ENCODE measurements at places on chromosomes 1 and 21. TPM values are rescaled to one million over a fixed set of nuclear protein-coding genes. Genes with fewer than 3 reads are reported as not detected.

WDR26 gene
- total RNA-seq: 114 TPM

MTMR11 gene
- total RNA-seq: 3.0 TPM

A3GALT2 gene
- not detected for total RNA-seq

ALX3 gene
- total RNA-seq: not detected

OR2L5 gene
- not detected for total RNA-seq

ADORA1 gene
- total RNA-seq: 10.4 TPM

KCNAB2 gene
- 4.7 TPM for total RNA-seq

RNU1-2 gene
- total RNA-seq: 1,264 TPM

KCNC4 gene
- 6.0 TPM for total RNA-seq

USF1 gene
- 29.8 TPM for total RNA-seq

RAB3B gene
- not detected for total RNA-seq

TMEM82 gene
- total RNA-seq: not detected

ZSWIM5 gene
- 0.98 TPM for total RNA-seq

FMO2 gene
- 18.5 TPM for total RNA-seq

FCRL1 gene
- total RNA-seq: not detected

CFAP107 gene
- not detected for total RNA-seq

BTG3 gene
- 1.9 TPM for total RNA-seq

TBX19 gene
- total RNA-seq: 0.27 TPM

TMEM81 gene
- total RNA-seq: 3.5 TPM

PANK4 gene
- total RNA-seq: 41.1 TPM

NTPCR gene
- total RNA-seq: 72.0 TPM

WNT2B gene
- 0.47 TPM for total RNA-seq

OR2T35 gene
- not detected for total RNA-seq

SLAMF6 gene
- 0.34 TPM for total RNA-seq

HCRTR1 gene
- total RNA-seq: 0.18 TPM

DCDC2B gene
- not detected for total RNA-seq

LCE3D gene
- total RNA-seq: not detected

CELA2A gene
- total RNA-seq: not detected

CR1 gene
- 1.8 TPM for total RNA-seq
